ENCODE measurements at places on chromosomes 6 and 20.

GRCh38 chr6:47126647-47127391, 84.7 kb upstream of the ADGRF1 start:
- DNase-seq: no peak

DNA sequence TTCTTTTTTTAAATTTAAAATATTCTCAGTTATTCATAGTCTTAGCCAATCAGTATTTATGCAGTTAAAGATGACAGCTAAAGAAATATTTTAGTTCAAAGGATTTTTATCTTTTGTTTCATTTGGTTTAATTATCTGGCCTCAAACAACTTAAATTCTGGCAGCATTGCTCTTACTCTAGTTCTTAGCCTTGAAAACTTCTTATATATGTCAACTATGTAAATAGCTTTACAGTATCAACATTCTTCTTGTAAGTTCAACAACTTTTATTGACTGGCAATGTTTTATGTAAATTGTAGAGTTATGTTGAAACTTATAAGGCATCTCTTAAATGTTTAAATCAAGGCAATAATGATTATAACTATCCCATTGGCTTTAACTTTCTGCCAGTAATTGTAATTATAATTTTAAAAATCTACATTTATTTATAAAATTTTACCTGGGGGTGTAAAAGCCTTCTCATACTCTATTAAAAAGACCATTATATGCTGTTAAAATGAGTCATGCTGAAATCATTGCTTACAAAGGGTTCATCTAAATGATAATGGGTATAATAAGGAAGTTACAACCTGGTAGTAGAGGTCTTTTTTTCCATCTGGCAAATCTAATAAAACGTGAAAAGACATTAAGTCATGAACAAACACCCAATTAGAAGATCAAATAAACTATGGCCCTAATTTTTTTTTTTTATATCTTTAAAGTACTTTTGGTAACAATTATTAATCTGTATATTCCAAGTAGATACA, 45.8 kb upstream of the FAM184A start:
- no peak for DNase-seq

DNA sequence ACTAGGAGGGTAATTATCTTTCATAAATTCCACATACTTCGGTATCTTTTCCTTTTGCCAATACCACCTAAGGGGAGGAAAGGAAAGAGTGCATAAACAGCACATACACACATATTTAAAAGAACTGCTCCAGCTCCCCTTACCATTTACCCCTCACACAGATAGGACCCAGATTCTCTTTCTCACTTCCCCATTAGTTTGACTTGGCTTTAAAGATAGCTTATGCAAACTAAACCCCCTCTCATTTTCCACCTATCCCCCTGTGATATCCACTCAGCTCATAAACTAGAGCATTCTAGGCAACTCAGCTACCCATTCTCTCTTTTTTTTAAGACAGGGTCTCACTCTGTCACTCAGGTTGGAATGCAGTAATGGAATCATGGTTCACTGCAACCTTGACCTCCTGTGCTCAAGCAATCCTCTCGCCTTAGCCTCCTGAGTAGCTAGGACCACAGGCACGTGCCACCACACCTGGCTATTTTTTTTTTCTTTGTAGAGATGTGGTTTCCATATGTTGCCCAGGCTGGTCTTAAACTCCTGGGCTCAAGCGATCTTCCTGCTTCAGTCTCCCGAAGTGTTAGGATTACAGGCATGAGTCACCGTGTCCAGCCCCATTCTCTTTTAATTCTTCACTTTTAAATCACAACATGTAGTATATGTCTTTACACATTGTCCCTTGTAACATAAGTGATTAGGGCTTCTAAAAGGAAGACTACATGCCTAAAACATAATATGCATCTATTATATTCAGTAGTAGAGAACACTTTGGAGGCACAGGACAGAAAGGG, 4.0 kb downstream of the FUCA2 start:
- DNase-seq: no peak

GRCh38 chr6:169188051-169188470, 65.6 kb downstream of the THBS2 start:
- DNase-seq: peak; percentile 68

DNA sequence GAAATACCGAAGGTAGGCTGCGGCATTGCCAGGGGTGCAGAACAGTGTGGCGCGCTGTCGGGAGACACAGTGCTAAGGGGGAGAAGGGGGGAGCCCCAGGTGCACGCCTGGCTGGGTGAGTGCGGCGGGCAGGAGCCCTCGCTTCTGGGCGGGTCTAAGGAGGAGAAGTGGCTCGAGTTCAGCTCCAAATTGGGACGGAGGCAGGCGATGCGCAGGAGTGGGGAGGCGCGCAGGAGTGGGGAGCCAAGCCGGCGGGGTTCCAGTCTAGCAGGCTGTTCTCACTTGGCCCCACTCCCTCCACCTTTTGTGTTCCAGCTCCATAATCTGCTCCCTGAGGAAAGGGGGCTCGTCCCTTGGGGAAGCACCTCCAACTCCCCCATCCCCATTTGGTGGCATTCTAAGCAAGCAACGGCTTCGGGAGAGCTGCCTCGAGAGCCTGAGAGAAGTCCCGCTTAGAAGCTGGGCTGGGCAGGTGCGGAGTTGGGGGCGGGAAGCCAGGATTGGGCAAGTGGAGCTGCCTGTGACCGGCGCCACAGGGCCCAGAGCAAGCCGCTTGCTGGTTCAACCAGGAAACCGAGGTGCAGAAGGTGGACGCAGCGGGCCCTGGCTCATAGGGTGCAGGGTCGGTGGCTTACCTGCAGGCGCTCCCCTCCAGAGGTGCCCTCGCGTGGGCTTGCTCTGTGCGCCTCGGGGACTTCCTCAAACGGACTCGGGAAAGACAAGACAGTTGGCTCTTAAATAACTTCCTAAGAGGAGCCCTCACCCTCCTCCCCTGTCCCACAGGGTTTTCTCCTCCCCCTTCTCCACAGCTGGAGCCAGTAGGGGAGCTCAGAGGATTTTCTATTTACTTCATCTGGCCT, at the start of gene F13A1:
TSS of gene F13A1 (minus strand) at position 711 of the 860 bp plus-strand sequence. CDS start 1,998 bp downstream, outside the sequence.
- DNase-seq: no peak

- no peak for DNase-seq
Measured at GRCh38 chr20:14374196-14374595, 36.8 kb upstream of the FLRT3 start.

- DNase-seq: peak; percentile 21
Measured at GRCh38 chr20:52124821-52125220, 66.8 kb downstream of the ZFP64 start.

DNA sequence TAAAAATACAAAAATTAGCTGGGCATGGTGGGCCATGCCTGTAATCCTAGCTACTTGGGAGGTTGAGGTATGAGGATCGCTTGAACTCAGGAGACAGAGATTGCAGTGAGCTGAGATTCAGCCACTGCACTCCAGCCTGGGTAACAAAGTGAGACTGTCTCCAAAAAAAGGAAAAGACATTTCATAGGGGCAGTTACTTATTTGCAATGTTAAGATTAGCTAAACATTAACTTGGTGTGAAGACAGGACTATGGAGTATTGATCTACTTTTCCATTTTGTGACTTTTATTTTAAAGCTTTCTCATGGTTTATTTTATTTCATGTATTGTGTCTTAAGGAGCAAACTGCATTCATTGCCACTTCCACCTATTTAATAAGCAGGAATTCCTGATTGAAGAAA, 153.0 kb downstream of the UTRN start:
- no peak for DNase-seq

DNA sequence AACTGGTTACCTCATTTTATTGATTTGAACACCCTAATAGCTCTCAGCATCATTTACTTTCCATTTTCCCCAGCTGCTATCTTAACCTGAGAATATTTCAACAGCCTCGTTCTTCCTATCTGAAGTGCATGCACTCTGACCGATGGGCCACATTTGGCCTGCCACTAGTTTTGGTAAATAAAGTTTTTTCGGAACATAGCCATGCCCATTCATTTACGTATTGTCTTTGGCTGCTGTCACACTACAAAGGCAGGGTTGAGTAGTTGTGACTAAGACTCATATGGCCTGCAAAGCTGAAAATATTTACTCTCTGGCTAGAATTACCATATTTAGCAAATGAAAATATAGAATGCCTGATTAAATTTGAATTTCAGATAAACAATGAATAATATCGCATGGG, 10.8 kb downstream of the ADGRF4 start:
- no peak for DNase-seq

DNA sequence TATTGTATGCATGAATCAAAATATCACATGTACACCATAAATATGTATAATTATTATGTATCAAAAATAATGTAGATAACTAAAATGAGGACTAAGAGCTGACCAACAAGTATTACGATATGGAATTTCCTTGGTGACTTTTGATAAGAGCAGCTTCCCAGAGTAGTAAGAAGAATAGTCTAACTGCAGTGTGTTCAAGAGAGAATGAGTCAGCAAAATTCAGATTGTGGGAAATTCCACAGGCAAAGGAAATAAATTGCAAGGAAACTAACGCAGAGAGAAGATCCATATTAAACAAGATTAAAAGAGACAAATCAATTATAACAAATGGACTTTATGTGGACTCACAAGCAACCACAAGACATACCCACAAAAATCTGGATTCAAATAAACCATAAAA, 26.4 kb downstream of the FRK start:
- DNase-seq: no peak

DNA sequence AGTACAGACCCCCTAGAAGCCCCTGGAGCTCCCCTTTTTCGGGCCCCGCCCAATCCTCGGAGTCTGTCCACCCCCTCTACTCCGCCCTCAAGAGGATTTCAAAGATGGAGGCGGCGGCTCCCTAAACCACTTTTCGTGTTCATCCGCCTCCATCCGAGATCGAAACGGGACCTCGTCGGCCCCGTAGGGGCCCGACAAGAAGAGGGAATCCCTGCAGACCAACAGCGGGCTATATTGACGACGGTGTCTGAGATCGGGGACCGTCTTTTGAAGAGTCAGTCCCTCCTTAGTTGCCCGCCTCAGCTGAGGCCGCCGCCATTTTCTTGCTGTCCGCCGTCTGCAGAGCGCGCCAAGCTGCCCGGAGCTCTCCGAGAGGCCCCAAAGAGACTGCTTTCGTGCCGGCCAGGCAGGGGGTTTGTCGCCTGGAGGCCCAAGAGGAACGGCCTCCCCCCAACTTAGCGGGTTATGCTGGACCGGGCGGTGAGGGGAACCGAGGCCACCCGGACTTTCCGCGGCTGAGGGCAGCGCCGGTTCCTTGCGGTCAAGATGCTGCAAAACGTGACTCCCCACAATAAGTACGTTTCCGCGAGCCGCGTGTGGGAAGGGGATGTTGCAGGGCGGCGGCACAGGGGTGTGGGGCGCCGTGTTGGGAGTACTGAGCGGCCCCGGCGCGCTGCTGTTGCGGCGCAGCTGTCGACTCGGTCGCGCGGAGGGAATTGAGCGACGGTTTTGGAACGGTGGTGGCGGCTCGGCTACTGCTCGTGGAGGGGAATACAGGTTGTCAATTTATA, 4.2 kb downstream of the BRD2 start:
- no peak for DNase-seq

DNA sequence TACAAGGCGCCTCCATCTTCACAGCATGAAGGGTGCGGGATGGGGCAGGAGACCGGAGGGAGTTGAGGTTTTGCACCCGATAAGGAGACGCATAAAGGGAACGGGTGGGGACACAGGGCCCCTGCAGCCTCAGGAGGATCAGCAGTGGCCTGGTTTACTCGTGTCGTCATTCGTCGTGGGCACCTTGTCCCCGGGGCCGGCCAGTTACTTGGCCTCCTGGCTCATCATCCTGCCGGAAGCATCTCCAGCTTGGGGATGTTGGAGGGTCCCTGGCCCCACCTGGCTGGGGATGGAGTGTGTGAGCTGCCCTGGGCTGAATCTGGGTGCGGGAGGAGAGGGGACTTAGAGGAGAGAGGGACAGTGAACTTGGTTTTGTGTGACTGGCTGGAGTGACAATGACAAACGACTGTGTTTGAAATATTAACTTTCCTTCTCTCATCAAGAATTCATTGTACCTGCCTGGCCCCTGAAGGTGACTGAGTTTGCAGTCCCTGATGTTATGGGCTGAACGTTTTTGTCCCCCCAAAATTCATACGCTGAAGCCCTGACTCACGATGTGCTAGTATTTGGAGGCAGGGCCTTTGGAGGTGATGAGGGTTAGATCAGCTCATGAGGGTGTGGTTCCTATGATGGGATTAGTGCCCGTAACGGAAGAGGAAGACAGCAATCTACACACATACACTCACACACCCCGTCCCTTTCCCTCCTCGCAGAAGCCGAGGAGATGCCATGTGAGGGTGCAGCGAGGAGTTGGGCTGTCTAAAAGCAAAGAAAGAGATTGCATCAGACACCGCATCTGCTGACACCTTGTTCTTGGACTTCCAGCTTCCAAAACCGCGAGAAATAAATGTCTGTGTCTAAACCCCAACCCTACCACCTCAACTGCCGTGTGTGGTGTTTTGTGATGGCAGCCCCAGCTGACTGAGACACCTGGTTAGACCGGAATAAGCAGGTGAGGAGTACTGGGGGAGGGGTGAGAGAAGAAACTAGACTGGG, 65.0 kb upstream of the MAP3K4 start:
- DNase-seq: no peak
